Nephron progenitor cell (in vitro differentiated cells): ENCODE measurements at places on chromosomes 16 and 17.
A peak's percentile ranks its signal among the peaks of the same experiment; 100 is the strongest.

- peaks cover 5% of the 10 kb centered on the region for H3K27me3 ChIP-seq
- H3K4me3 ChIP-seq: no peak overlapping the region
- no peak overlapping the region for H3K27ac ChIP-seq
- peak; percentile 29 for DNase-seq
- H3K36me3 ChIP-seq: no peaks in the 10 kb centered on the region
These were observed 70.0 kb upstream of the PMFBP1 start for GRCh38 chr16:72241930-72242329.

GRCh38 chr17:8821446-8822105 lies 22.4 kb upstream of the MFSD6L start:
- H3K36me3 ChIP-seq: no peaks in the 10 kb centered on the region
- no peak overlapping the region for H3K27ac ChIP-seq
- peaks cover 48% of the 10 kb centered on the region for H3K27me3 ChIP-seq
- no peak for DNase-seq

DNA sequence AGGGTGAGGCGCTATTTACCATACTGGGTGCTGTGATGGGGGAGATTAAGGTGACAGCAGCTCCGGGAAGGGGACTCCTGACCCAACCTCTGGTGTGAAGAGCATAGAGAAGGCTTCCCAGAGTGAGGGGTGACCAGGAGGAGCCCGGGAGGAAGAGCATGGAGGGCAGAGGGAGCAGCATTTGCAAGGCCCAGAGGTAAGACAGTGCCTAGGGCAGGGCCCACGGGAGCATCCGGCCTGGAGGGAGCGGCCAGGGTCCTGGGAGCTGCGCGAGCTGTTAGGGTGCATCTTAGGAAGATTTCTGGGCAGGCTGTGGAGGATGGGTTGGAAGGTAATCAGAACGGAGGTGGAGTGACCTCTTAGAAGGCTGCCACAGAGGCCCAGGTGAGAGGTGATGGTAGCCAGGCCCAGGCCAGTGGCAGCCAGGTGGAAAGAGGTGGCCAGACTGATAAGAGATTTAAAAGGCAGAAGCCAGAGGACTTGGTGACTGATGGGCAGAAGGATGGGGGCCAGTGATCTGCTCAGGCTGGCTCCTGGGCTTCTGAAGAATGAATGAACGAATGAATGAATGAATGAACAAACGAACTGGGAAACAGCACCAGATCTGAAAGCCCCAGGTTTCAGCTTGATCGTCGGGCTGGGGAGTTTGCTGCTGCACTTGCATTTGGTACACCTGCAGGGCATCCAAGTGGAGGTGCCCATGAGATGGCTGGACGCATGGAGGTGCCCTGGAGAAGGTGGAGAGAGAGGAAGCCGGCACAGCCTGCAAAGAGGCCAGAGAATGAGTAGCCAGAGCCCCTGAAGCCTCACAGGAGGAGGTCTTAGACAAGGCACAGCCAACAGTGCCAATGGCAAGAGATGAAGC lies 13.0 kb upstream of the TMEM92 start:
- no peaks in the 10 kb centered on the region for H3K36me3 ChIP-seq
- H3K4me3 ChIP-seq: no peak overlapping the region
- H3K4me1 ChIP-seq: peaks cover 78% of the 10 kb centered on the region
- DNase-seq: no peak
- H3K27me3 ChIP-seq: peaks cover 3% of the 10 kb centered on the region

DNA sequence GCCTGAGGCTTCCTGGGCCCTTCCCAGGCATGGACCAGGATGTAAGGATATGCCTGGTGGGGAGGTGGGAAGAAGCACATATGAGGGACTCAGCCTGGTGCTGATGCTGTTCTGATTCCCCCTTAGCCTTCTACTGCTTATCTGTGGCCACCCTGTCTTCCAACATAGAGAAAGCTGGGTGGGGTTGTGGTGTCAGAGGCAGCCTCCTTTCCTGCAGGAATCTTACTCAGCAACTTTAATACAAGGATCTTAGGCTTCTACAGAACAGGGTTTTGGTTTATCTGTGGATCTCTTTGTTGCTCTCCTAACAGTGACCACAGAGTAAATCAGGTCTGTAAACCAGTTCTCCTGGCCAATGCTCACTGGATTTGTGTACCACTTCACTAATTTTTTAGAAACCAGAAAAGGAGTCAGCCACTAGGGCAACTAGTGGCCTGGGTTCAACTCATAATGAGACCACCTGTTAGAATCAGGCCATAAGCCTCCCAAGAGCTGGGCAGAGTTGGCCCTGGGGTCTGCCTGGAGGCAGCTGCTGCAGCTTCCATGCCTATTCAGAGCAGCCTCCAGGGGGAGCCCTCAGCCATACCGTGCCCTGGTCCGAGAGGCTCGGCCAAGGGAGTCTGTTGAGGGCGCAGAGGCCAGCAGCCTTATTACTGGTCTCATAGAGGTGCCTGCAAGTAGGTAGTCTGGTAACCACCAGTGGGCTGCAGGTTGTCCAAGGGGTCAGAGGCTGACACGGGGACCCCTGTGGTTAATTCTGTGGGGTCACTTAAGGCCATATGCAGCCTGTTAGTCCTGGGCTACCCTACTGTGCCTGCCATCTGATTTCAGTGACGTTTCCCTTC lies 7.1 kb downstream of the HAS3 start:
- peak; percentile 83 for DNase-seq
- H3K27ac ChIP-seq: no peak overlapping the region
- peaks cover 13% of the 10 kb centered on the region for H3K27me3 ChIP-seq
- peaks cover 28% of the 10 kb centered on the region for H3K4me1 ChIP-seq
- H3K36me3 ChIP-seq: peaks cover 25% of the 10 kb centered on the region

DNA sequence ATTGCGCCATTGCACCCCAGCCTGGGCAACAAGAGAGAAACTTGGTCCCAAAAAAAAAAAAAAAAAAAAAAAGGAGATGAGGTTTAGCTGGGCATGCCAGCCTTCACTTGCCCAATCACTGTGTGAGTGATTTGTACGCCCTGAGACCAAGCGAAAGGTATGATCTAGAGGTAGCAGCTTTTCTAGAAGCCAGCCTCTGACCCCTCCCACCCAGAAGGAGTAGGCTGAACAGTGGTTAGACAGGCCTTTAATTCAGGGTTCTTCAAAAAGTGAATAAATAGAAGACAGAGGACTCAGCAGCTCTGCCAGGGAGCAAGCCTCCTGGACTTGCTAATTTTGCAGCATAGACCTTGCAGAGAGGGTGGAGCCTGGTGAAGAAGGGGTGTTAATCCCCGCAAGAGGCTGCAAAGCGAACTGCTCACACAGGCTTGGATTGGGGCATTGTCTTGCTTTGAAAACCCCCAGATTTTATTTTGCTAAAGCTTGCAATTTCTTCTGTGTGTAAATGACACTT lies 7.1 kb upstream of the CYTH1 start:
- no peaks in the 10 kb centered on the region for H3K27me3 ChIP-seq
- peaks cover 21% of the 10 kb centered on the region for H3K36me3 ChIP-seq
- H3K4me3 ChIP-seq: no peak overlapping the region
- peak overlapping the region; percentile 85 for H3K27ac ChIP-seq
- DNase-seq: no peak

- no peaks in the 10 kb centered on the region for H3K36me3 ChIP-seq
- no peak for DNase-seq
- no peak overlapping the region for H3K4me3 ChIP-seq
- no peak overlapping the region for H3K27ac ChIP-seq
- H3K27me3 ChIP-seq: peaks cover 21% of the 10 kb centered on the region
These were observed 199.0 kb upstream of the SOX9 start for GRCh38 chr17:71921796-71922195.

DNA sequence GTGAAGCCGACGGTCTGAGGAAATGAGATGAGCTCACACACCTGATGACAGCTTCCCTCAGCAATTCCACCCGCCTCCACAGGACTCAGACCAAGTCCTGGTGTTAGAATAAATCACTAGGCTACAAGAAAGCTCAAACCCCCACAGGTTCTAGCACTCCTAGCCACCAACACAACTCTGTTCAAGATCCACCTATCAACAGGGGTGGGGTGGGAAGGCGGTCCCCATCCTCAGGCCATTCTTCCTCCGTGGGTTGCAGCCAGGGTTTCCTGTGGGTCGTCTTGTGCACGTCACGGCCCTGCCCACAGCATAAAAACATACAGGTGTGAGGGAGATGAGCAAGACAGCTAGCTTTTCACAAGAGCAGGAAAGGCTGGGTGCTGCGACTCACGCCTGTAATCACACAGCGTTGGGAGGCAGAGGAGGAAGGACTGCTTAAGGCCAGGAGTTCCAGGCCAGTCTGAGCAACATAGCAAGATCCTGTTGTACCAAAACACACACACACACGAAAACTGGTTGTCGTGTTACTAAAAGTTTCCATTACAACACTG lies 81.1 kb downstream of the ANKRD11 start:
- peaks cover 90% of the 10 kb centered on the region for H3K4me1 ChIP-seq
- peaks cover 9% of the 10 kb centered on the region for H3K27me3 ChIP-seq
- peak overlapping the region; percentile 97 for H3K27ac ChIP-seq
- H3K36me3 ChIP-seq: peaks cover 2% of the 10 kb centered on the region
- no peak for DNase-seq
- no peak overlapping the region for H3K4me3 ChIP-seq

DNA sequence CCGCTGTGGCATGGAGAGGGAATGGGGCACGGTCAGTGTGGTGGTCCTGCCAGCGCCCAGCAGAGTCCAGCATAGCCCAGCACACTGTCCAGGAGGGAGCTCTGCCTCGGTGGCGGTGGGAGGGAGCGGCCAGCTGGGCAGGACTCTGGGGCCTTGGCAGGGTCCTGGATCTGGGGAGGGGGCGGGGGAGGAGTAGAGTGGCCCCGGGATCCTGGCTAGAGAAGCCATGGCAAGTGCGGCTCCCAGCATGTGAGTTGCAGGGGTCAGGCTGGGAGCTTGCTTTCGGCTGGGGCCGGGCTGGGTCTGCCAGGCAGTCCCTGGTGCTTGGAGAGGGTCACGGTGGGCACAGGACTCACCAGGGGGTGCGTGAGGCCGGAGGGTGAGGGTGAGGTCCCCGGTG lies 3.9 kb downstream of the GNPTG start:
- peaks cover 8% of the 10 kb centered on the region for H3K27me3 ChIP-seq
- DNase-seq: no peak

DNA sequence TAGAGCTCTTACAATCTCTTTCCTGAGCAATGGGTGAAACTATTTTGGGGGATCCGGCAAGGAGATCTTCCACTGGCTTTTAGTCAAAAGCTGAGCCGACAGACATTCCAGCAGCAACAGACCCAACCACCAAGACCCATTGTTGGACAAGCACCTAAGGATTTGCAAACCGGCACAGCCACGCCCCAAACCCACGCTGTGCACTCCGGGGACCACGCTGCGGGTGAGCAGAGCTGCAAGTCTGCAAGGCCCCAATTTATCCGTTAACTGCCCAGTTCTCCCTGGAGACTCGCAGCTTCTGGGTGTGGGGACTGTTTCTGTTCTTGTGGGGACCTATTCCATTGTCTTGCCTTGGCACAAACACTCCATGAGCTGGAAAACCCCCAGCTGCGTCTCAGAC lies 45.9 kb downstream of the C16orf95 start:
- H3K27me3 ChIP-seq: peaks cover 19% of the 10 kb centered on the region
- H3K4me3 ChIP-seq: no peak overlapping the region
- peaks cover 34% of the 10 kb centered on the region for H3K4me1 ChIP-seq
- DNase-seq: no peak
- no peak overlapping the region for H3K27ac ChIP-seq
- H3K36me3 ChIP-seq: peaks cover 17% of the 10 kb centered on the region

GRCh38 chr16:67226295-67226803 lies 581 bp upstream of the TMEM208 start:
- peaks cover 14% of the 10 kb centered on the region for H3K27me3 ChIP-seq
- H3K36me3 ChIP-seq: peaks cover 22% of the 10 kb centered on the region
- H3K4me3 ChIP-seq: peak overlapping the region; percentile 100
- no peak for DNase-seq

- peaks cover 76% of the 10 kb centered on the region for H3K4me1 ChIP-seq
- no peak overlapping the region for H3K4me3 ChIP-seq
- H3K36me3 ChIP-seq: peaks cover 47% of the 10 kb centered on the region
- H3K27ac ChIP-seq: peak overlapping the region; percentile 86
These were observed 101.6 kb downstream of the MSI2 start for GRCh38 chr17:57357830-57358430.

- H3K4me1 ChIP-seq: peaks cover 30% of the 10 kb centered on the region
- H3K36me3 ChIP-seq: no peaks in the 10 kb centered on the region
- no peak for DNase-seq
- no peak overlapping the region for H3K4me3 ChIP-seq
- no peak overlapping the region for H3K27ac ChIP-seq
- H3K27me3 ChIP-seq: peaks cover 36% of the 10 kb centered on the region
These were observed 74.1 kb upstream of the SDK2 start for GRCh38 chr17:73718362-73718761.

DNA sequence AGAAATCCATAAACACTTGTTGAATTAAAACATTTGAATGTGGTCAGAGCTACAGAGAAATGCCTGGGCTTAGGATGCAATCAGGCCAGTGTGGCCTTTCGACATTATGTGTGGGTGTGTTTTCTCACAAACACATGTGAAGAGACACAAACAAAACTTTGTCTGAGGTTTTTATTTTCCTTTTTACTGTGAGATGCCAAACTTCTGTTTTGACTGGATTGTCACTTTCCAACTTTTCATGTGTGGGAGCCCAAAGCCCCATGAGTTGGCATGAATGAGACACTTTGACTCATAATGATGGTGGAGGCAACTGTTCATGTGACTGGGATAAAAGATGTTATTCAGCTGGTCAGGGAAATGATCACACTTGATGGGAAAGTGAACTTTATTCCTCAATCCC lies 71.9 kb upstream of the GAS7 start:
- no peak overlapping the region for H3K4me3 ChIP-seq
- peaks cover 20% of the 10 kb centered on the region for H3K27me3 ChIP-seq
- H3K36me3 ChIP-seq: no peaks in the 10 kb centered on the region
- H3K27ac ChIP-seq: no peak overlapping the region
- no peak for DNase-seq
- no peaks in the 10 kb centered on the region for H3K4me1 ChIP-seq

- H3K27ac ChIP-seq: peak overlapping the region; percentile 77
- H3K4me1 ChIP-seq: peaks cover 17% of the 10 kb centered on the region
- no peak for DNase-seq
- H3K4me3 ChIP-seq: no peak overlapping the region
- no peaks in the 10 kb centered on the region for H3K36me3 ChIP-seq
These were observed 263.4 kb downstream of the MRTFB start for GRCh38 chr16:14334366-14335080.
